ENCODE measurements at places on chromosomes 1 and 21.

DNA sequence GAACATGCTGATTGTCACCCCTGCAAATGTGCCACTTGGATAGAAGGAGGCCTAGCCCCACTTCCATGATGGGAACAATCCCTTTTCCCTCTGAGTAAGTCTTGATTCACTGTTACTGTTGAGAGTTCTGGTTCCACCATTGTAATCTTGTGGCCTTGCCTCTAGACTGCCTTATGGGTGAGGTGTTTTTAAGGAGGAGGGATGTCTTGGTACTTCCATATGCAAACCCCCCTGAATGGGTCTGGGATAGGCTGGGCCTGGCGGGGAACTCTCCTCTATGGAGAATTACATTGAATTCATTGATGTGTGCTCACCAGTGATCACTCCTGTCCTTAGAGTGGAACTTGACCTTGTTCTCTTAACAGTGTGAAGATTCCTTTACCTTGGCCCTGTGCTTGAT lies 5.8 kb downstream of the GALNT2 start:
- DNase-seq: no peak

GRCh38 chr1:218718977-218719376 lies 373.8 kb downstream of the TGFB2 start:
- DNase-seq: no peak

GRCh38 chr1:203170625-203171330 lies 4.8 kb downstream of the MYBPH start:
- DNase-seq: no peak

- DNase-seq: no peak
These were observed 43.7 kb upstream of the EPS8L3 start for GRCh38 chr1:109807402-109807801.

DNA sequence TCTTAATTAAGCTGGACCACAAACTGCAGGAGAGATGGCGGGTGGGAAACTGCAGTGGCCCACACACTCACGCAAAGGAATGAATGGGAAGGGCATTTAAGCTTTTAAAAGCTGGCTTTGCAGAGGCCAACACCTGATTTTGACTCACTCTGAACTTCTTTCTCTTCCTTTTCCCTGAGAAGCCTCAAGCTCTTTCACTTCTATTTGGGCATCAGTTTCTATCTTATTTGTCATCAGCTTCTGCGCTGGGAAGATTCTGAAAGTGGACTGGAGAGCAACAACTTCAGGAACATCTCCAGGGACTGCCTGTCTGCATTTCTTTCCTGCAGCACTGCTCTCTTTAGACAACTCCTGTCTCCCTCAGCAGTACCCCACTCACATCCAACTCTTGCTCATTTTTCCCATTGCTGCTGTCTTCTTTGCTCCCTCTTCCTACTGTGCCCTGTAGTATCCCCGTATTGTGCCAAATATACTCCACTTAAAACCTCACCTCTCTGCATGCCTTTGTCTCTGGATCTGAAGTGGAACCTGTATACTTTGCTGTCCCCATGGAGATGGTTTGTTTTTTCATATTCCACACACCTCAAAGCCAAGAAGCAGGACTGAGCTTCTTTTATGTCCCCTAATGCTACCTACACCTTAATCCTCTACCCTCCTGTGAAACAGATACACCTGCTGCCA lies 143.3 kb upstream of the JUN start:
- no peak for DNase-seq

DNA sequence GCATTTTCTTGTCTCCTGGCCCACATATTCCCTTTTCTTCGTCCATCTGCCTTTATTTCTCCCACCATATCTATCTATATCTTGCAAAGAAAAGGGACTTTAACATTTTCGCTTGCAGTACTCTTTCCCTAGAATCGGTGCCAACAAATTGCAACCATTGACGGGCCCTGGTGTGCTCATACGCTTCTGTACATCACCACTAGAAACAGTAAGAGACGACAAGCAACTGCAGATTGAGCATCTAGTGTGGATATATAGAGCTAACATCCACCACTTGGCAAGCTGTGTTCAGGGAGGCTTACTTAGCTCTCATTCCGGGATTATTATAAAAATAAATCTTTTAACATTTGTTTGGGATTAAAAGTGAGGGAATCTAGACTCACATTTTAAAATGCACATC lies 230.8 kb upstream of the PKN2 start:
- DNase-seq: no peak

DNA sequence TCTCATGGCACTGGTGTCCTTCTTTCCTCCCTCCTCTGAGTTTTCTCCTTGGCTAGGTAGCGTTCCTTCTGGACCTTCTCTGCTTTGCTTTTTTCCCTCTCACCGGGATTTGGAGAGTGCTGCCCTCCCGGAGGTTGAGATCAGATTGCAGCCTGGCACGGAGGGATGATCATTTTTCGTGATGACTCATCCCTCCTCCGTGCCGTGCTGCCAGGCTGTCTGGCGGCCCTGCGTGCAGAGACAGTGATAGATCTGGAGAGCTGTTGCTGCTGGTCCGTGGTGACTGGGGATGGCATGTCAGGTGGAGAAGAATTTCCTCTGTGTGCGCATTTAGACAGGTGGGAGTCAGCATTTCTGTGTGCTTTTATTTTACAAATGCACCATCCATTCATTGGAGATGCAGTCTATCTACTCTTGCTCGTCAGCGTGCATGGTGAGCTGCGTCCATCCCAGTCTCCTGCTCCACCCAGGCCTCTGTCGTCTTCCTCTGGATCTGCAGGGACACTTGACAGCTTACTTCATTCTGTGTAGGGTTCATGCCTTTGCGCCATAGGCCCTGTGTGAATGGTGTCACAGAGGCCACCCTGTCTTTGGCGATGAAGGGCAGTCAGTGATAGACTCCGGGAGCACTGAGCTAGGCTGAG lies 104.4 kb downstream of the PCBP3 start:
- no peak for DNase-seq

DNA sequence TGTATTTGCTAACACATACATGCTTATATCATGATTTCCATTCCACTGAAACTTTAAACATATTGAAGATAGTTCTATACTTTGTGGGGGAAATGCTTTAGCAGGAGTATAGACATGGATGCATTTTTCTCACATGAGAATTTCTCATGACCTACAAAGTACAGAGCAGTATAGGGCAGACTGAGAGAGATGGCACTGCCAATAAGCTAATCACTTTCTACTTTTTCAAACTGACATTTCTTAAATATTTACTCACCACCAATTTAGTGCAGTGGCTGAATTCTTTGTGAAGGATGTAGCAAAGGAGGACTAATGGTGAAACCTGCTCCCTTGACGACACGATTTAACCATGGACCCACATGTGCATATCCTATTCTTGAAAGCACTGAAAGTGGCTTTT lies 923.5 kb downstream of the ADGRL2 start:
- DNase-seq: no peak

DNA sequence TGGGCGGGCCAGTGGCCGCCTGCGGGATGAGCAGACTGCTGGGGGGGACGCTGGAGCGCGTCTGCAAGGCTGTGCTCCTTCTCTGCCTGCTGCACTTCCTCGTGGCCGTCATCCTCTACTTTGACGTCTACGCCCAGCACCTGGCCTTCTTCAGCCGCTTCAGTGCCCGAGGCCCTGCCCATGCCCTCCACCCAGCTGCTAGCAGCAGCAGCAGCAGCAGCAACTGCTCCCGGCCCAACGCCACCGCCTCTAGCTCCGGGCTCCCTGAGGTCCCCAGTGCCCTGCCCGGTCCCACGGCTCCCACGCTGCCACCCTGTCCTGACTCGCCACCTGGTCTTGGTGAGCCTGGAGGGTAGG lies 2.1 kb downstream of the B4GALT2 start:
- no peak for DNase-seq

DNA sequence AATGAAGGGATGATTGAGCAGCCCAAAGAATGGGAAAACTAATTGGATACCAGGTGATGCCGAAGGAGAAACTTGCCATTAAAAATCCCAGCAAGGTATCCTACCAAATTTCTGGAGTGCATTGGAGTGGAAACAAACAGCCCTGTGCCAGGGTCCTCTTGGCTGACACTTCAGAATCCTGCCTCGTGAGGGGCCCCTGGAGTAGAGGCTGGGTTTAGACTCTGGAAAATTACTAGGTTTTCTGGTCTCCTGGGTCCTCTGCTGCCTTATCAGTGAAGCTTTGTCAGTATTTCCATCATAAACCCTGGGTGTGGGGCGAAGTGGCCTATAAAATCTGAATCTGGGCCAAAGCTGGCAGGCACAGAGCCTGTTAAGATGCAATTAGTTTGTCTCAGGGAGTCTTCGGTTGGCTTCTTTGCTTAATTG lies 289.2 kb upstream of the USP24 start:
- DNase-seq: no peak

GRCh38 chr1:91031081-91031480 lies 9.2 kb upstream of the ZNF644 start:
- no peak for DNase-seq

DNA sequence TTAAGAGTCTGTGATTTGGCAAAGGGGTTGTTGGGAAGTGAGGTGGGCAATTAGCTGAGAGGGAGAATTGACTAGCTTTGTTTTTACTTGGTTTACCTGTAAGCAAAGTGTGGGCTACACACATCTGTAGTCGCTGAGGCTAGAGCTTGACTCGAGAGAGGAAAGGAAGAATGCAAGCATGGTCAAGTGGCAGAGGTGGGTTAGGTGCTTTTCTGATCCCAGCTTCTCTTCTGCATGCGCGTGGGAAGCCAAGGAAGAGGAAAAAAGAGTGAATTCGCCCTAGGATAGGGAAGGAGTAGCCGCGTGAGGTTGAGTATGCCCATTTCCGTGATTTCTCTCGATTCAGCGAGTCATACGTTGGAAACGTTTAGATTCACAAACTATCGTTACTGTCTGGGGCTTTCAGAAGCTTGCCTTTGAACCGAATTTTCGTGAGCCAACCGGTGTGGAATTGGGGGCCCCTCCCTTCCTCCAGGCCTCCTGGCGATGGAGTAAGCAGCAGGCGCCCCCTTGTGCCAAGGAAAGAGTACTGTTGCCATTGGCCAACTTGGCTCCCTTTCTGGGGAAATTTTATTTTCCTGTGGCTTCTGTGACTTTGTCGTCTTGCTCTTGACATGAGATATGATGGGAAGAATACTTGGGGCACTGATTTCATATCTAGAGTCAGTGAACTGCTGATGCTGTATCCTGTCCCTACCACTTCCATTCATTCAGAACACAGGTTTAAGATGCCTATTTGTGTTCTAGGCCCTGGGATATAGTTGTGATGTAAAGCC lies 1.3 kb downstream of the PIGV start:
- peak; percentile 74 for DNase-seq

- DNase-seq: no peak
These were observed 1888.6 kb downstream of the MRPL39 start for GRCh38 chr21:23718446-23719285.

DNA sequence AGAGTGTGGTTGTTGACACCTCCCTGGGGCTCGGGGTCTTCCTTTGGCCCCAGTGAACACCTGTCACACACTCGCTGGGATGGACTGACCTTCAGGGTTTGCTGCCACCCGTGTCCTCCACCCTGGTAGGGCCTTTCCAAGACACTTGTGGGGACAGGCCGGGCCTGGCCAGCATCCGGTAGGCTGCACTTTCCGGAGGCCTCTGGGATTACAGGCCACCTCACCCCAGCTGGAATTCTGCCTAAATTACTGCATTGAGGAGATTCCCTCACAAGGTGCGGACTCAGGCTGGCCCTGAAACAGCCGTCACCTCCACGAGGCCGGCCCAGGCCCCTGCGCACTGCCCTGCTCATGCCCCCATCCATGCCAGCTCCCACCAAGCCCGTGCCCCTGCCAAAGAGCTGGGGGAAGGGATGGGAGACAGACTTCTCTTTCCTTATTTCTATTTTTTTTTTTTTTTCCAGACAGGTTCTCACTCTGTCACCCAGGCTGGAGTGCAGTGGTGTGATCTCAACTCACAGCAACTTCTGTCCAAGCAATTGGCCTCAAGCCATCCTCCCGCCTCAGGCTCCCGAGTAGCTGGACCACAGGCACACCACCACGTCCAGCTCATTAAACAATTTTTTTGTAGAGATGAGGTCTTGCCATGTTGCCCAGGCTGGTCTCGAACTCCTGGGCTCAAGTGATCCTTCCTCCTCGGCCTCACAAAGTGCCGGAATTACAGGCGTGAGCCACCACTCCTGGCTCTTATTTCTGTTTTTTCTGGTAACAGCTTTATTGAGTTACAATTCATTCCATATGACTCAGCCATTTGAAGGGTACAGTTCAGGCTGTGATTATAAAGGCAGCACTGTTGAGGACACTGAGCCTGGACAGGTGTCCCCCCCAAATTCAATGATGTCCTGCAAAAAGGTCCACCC lies 11.3 kb downstream of the CSTB start:
- no peak for DNase-seq

DNA sequence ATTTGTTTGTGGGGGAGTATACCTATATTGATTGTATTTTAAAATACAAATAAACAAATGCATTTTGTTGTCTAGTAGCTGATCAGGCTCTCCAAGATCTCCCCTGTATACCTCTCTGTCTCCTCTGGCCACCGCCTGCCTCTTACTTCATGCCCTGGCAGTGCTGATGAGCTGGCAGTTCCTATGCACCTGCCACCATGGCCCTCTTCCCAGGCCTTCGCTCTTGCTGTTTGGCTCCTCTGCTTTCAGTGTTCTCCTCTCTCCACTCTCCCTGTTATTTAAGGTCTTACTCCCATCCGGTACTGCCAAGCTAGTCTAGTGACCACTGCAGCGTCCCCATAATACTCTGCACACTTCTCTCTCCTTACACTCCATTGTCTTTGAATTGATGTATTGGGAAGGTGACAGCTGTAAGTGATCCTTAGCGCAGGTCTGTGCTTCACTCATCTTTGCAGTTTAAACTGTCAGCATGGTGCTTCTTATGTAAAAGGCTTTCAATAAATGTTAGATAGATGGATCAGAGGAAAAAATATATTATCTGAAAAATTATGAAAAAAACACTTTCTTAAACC lies 88.1 kb upstream of the ATP1A1 start:
- DNase-seq: no peak

DNA sequence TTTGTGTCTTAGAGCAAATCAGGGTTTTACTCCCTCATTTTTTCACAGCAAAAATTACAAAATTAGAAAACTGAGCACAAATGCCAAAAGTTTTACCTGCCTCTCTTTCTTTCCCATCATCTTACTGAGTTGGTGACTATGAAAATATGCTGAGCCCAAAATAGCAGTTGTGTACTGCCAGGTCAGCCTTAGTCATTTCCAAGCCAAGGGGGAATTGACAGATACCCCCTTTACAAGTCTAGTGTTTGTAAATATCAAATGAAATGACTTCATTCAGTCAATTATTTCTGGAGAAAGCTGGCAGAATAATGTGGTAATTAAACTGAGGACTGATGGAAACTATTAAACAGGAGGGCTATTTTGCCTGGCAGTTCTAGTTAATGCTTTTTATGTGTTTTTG lies 11.4 kb upstream of the GORAB start:
- no peak for DNase-seq
